COR-L47 (cell line): ENCODE measurements at places on chromosomes 1 and 21.

- DNase-seq = no peak
Measured at GRCh38 chr1:41620365-41621169, 136.1 kb upstream of the EDN2 start.

- no peak for DNase-seq
Measured at GRCh38 chr21:36120304-36120888, 14.5 kb upstream of the CBR3 start.

- DNase-seq = no peak
Measured at GRCh38 chr21:41614511-41614910, 106.6 kb upstream of the TMPRSS2 start.

GRCh38 chr1:196143602-196144342 lies 464.5 kb downstream of the KCNT2 start:
- DNase-seq = no peak

- DNase-seq = no peak
Measured at GRCh38 chr1:150164224-150164623, 14.5 kb downstream of the PLEKHO1 start.

DNA sequence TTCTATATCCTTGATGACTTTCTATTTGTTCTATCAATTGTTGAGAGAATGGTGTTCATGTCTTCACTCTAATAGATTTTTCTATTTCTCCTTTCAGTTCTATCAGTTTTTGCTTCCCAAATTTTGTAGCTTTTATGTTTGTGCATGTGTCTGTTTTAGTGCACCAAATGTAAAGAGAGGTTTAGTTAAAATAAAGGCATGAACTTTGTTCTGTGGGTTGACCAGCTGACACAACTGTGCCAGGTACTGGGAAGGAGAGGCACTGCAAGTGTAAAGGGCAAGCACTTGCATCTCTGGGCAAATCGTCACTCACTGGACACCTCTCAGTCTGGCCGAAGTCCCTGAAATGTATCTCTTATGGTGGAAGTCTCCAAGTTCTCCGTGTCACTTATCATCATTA lies 38.6 kb upstream of the ABCD3 start:
- DNase-seq = no peak

GRCh38 chr1:219119839-219120238 lies 53.8 kb upstream of the LYPLAL1 start:
- DNase-seq = no peak

DNA sequence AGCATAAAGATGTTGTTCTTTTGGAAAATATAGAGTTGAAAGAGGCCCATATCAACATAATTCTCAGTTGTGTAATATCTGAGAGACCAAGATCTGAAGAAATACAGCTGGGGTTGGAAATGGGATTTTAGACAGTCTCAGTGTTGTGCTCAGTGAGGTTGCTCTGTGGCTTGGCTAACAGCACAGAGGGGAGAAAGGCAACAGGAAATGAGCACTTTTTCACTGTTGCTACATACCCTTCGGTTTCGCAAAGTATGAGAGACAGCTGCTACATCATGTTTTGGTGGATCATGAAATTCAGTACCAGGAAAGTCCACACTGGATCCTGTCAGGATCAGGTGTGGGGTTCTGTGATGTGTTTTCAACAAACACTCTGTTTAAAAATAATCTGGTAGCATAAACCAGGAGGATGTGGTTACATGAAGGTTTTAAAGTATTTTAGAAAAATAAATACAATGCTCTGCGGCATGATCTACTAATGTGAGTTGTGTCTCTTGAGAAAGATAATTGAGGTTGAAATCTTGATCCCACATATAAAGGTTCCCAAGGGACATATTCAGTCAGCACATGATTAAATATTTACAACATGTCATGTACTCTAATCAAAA lies 7.0 kb upstream of the GPR88 start:
- DNase-seq = no peak

DNA sequence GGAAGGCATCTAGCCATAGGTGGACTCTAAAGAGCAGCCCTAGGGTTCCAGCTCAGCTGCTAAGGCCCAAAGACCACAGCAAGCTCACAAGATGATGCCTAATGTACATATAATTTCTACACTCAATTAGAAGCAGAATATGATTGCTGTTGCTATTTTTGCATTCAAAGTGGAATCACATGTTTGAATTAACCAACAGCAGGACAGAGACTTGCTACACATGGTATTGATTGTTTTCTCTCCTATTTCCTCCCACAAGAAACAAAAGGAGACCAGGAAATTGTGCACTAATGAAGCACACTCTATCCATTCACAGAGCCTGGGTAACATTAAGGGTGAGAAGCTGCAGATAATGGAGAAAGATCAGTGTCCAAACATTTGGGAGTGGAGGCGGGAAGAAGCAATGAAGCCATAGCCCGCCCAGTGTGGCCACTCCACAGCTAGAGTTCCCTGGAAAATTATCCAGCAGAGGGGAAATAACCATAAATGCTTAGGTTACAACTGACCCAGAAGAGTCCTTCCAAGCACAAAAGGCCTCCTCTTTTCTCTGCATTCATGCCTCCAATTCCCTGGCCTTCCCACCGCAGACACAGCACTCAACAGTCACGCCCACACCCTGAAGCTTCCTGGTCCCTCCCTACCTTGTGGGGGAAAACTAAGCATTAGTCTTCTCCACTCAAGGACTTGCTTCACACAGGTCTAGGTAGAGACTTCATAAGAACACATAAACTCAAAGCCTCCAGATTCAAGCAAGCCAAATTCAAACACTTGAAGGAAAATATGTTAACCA lies 7.5 kb downstream of the CNN3 start:
- peak; percentile 42 for DNase-seq

DNA sequence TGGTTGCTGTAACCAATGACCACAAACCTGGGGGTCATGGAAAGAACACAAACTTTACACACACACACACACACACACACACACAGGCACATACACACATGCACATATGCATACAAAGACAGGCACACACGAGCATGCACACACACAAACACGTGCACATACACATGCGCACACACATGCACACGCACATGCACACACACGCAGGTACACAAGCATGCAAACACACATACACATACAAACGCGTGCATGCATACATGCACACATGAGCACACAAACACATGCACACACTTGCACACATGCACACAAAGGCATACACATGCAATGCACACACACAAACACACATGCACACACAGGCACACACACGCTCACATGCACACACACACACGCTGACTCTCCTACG lies 44.0 kb downstream of the UBASH3A start:
- DNase-seq = no peak

DNA sequence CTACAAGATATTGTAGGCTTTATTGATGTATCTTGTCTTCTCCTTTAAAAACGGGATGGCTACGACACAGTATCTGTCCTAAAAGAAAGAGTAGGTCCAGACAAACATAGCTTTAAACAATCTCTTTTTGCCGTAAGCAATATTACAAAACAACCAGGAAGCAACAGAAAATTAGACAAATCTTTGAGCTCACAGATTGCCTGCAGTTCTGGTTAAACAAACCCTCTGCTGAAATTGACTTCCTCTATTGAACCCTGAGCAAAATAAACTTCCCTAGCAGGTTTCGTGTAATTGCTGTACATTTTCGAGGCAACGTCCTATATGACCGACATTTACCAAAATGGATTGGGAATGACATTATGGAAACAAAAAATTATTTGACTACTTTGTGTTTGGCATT lies 50.6 kb downstream of the CHML start:
- no peak for DNase-seq
